ENCODE measurements at places on chromosomes 2 and 18. TPM values are rescaled to one million over a fixed set of nuclear protein-coding genes. Genes with fewer than 3 reads are reported as not detected.

The MOGAT1 gene
- polyA plus RNA-seq, result not detected

The DCDC2C gene
- not detected for polyA plus RNA-seq

The AFF3 gene
- polyA plus RNA-seq, result 16.7 TPM

DNA sequence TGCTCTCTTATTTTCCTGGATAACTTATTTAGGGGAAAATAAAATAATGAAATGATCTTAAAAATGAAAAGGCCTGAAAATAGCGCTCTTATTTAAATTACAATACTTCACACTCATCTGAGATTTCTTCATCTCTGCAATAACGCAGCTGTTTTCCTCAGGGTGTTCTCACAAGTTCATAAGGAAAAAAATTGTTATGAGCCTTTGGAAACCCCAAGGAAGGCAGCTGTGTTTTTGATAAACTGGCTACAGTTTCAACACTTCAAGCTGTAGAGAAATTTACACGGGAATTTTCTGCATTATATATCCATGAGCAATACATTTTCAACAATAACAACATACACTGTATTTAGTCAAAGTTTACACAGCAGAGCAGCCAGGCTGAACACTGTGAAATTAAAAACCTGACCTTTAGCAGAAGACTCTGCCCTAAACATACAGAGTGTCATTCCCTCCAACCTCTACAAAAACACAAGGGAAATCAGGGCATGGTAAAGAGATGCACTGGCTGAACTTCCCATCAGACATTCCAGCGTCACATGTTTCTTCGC is 959.6 kb downstream of the SLC4A3 start:
- no peak overlapping the region for H3K27ac ChIP-seq
- DNase-seq, result peak; percentile 19
- no peaks in the 10 kb centered on the region for H3K4me1 ChIP-seq
- no peaks in the 10 kb centered on the region for H3K36me3 ChIP-seq

DNA sequence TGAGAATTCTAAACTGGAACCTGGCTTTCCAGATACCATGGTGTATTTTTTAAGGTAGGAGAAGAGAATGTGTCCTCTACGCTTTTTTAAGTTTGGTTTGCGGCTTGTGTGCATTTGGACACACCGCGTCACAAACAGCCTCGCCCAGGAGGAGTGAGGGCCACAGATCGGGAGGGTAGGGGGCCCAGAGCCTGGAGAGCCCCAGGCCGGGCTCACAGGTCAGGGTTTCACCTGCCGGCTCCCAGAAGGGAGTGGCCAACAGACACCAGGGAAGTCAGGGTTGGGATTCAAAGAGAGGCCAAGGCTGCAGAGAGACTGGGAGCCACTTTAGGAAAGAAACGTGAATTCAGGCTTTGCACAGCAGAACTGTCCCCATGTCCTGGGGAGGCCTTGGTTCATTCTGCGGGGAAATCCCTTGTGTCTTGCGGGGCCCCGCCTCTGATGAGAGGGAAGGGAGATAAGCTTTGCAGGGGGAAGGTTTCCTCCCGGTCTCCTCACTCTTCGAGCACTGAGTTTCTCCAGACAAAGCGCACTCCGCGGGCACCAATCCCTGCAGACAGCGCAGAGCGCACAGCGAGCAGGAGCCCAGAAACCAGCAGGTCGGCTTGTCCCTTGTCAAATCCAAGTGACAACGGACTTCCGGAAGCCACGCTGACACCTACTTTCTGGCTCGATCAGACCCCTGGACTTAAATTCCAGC is 2.0 kb upstream of the TUBB6 start:
- H3K4me3 ChIP-seq, result no peak overlapping the region
- no peak overlapping the region for H3K27ac ChIP-seq
- DNase-seq, result no peak
- H3K36me3 ChIP-seq, result peaks cover 14% of the 10 kb centered on the region

GRCh38 chr2:176297067-176297466 is 27.8 kb downstream of the MTX2 start:
- no peak for DNase-seq
- H3K4me1 ChIP-seq, result no peaks in the 10 kb centered on the region
- no peak overlapping the region for H3K27ac ChIP-seq
- no peak overlapping the region for H3K4me3 ChIP-seq

- H3K27ac ChIP-seq, result no peak overlapping the region
- no peaks in the 10 kb centered on the region for H3K36me3 ChIP-seq
- H3K27me3 ChIP-seq, result peaks cover 31% of the 10 kb centered on the region
- H3K4me1 ChIP-seq, result peaks cover 4% of the 10 kb centered on the region
- no peak for DNase-seq
Measured at GRCh38 chr2:218865396-218865795, 5.8 kb downstream of the WNT6 start.

- no peak overlapping the region for H3K27ac ChIP-seq
- no peaks in the 10 kb centered on the region for H3K4me1 ChIP-seq
- H3K4me3 ChIP-seq, result no peak overlapping the region
- H3K27me3 ChIP-seq, result no peaks in the 10 kb centered on the region
Measured at GRCh38 chr18:41923446-41923845, 31.6 kb upstream of the PIK3C3 start.

DNA sequence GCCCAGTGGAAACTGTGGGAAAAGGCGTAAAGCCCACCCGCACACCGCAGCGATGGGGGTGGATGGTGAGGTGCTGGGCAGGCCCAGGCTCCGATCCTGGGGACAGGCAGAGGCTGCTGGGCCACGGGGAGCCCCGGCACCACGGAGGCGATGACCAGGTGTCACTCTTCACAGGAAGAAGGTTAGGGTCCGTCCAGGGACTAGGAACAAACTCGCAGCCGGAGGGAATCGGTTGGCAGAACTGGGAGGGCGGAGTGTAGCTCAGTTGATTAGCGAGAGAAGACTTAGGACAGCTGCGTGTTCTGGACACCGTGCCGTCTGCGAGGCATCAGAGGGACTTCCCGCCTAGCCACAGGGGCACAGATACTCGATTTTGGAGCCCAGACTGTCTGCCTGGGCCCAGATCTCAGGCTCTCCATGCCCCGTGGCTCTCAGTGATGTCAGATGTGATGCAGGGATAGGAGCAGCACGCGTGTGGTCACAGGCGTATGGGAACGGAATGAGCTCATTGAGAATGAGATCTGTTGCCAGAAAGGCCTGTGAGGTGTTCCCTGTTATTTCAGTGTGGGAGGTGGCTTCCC is 16.1 kb upstream of the ALLC start:
- H3K36me3 ChIP-seq, result no peaks in the 10 kb centered on the region
- H3K27ac ChIP-seq, result no peak overlapping the region
- H3K27me3 ChIP-seq, result peaks cover 4% of the 10 kb centered on the region
- no peaks in the 10 kb centered on the region for H3K4me1 ChIP-seq

- H3K4me1 ChIP-seq, result no peaks in the 10 kb centered on the region
- no peak for DNase-seq
- no peaks in the 10 kb centered on the region for H3K36me3 ChIP-seq
- H3K4me3 ChIP-seq, result no peak overlapping the region
Measured at GRCh38 chr2:41668529-41668928, 379.3 kb upstream of the PKDCC start.
